ENCODE measurements at places on chromosomes 13 and 19.

DNA sequence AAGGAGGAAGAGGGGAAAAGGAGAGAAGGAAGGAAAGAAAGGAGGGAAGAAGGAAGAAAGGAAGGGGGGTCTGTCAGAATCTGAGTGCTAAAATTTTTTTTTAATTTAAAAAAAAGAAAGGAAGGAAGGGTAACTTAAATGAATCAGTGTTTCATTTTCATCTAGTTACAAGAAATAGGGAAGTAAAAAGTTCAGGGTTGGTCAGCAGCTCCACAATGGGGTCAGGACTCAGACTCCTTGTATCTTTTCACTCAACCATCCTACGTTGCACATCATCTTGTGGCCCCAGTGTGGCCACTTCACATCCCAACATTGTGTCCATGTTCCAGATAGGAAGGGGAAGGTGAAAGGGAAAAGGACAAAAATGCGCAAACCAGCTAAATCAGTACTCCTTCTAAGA is 14.3 kb upstream of the FNDC3A start:
- DNase-seq, result no peak

- no peak for DNase-seq
These were observed 85.4 kb upstream of the SLC15A1 start for GRCh38 chr13:98837896-98838295.

DNA sequence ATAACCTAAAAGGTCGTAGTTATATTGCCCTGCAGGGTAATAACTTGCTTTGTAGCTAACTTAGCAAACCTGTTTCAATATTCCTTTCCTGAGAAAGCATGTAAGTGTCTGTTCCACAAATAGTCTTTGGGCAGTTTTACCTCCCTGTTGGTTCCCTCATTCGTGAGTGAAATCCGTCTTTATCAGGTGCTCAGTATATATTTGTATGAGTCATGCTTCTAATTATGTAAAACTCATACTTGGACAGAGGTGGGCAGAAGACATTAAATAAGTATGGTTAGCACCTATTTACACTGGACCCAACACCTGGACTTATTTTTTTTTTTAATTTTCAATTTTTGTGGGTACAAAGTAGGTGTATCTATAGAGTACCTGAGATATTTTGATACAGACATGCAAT is 44.9 kb upstream of the MEDAG start:
- DNase-seq, result no peak

GRCh38 chr13:95607366-95607765 is 37.1 kb downstream of the DZIP1 start:
- DNase-seq, result peak; percentile 1

DNA sequence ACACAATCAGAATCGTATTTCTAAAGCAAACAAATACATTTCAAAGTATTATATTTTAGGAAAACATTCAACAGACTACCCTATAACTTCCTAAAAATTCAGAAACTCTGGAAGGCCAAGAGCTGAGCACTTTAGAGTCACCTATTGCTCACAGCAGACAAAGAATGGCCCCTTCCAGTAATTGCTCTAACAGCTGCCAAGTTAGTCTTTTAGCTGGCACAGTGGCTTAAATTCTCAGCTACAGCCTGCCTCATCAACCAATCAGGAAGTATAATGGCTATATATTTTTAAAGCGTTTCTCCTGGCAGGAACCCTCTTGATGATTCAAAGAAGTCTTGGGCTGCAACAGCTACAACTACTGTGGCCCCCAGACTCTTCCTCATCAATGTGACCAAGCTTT is 14.9 kb upstream of the SLITRK5 start:
- DNase-seq, result peak; percentile 55

Data from NCI-H446 (cell line).